ENCODE measurements at places on chromosomes 7 and 10. TPM values are rescaled to one million over a fixed set of nuclear protein-coding genes. Genes with fewer than 3 reads are reported as not detected.

- H3K27me3 ChIP-seq: no peaks in the 10 kb centered on the region
- no peak overlapping the region for H3K4me3 ChIP-seq
- DNase-seq: no peak
- H3K36me3 ChIP-seq: peaks cover 4% of the 10 kb centered on the region
- no peak overlapping the region for H3K27ac ChIP-seq
Measured at GRCh38 chr10:68516766-68517165, 10.6 kb downstream of the SLC25A16 start.

DNA sequence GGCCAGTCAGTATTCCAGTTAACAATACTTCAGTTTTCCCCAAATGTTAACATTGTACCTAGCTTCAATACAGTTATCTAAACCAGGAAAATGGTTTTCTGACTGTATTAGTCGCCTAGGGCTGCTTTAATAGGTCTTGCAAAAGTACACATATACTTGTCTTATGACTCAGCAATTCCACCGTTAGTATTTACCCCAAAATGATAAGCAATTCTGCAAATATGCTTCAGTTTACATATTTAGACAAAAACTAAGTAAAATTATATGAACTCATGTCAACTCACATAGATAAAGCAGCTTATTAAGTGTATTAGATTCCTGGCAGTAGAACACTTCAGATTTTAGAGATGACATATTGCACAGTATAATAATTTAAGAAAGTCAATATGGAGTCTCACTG is 363.3 kb downstream of the ARL4A start:
- no peak for DNase-seq
- H3K36me3 ChIP-seq: no peaks in the 10 kb centered on the region
- no peaks in the 10 kb centered on the region for H3K4me1 ChIP-seq
- no peak overlapping the region for H3K27ac ChIP-seq
- peaks cover 2% of the 10 kb centered on the region for H3K27me3 ChIP-seq

DNA sequence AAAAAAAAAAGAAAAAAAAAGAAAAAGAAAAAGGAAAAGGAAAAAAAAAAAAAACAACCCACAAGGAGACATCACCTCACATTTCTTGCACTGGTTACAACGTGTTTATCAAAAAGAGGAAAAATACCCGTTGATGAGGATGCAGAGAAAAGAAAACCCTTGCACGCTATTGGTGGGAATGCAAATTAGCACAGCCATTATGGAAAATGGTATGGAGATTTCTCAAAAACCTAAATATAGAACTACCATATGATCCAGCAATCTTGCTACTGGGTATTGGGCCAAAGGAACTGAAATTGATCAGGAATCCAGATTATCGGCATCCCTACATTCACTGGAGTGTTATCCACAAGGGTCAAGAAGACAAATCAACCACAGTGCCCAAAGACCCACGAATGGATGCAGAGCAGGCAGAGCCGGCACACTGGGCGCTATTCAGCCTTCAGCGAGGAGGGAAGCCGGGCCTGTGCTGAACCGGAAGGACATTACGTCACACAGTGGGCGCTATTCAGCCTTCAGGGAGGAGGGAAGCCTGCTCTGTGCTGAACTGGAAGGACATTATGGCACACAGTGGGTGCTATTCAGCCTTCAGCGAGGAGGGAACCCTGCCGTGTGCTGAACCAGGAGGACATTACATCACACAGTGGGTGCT is 258.7 kb downstream of the ZMYND11 start:
- H3K27ac ChIP-seq: no peak overlapping the region
- DNase-seq: no peak
- no peak overlapping the region for H3K4me3 ChIP-seq
- peaks cover 1% of the 10 kb centered on the region for H3K36me3 ChIP-seq
- H3K27me3 ChIP-seq: no peaks in the 10 kb centered on the region

DNA sequence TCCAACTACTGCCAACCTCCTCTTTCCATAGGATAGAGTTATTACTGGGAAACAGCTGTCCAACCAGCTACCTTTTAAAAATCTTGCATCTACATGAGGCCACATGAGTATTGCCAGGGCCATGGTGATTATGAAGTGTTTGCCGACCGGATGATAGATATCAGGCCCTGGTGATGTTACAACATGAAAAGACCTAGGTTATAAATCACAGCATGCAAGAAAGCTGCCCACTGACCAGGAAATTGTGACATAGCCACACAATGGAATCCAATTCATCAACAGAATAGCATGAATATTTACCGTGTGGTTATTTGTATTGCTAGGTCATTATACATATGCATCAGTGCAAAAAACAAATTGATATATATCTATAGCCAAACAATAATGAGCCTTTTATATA is 517.0 kb downstream of the INHBA start:
- no peaks in the 10 kb centered on the region for H3K27me3 ChIP-seq
- H3K27ac ChIP-seq: no peak overlapping the region
- H3K4me1 ChIP-seq: no peaks in the 10 kb centered on the region
- no peaks in the 10 kb centered on the region for H3K36me3 ChIP-seq
- H3K4me3 ChIP-seq: no peak overlapping the region

DNA sequence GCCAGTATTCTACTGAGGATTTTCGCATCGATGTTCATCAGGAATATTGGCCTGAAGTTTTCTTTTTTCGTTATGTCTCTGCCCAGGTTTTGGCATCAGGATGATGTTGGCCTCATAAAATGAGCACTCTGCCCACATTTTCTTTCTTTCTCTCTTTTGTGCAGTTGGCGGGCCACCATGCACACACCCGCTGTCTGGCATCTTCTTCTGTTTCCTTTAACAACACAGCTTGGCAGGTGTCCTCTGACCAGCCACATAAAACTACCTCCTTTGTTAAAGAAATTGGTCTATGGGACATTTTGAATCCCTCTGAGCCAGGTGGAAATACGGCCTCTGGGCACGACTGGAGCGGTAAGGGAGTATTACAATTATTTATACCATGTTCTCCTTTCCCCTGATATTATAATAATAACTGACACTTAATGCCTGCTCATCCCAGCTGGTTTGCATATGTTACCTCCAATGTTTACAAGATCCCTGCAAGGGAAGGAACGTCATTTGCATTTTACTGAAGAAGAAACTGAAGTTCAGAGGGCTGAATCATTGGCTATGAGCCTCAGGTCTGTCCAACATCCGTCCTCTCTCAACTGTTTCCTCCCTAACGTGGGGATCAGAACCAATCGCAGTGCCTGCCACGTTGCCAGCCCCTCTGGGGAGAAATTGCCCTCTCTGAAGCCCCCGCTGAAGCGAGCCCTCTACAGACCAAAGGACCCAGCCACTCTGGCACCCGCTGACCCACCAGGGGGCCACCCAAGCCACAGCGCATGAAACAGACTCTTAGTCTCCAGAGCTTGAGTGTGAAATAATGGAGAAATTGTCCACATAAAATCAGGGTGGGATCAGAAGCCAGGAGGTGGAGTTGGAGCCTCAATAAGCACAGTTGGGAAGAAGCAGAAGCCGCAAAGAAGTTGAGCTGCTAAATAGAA is 125.0 kb upstream of the FOXK1 start:
- no peak for DNase-seq
- H3K4me1 ChIP-seq: no peaks in the 10 kb centered on the region
- H3K27ac ChIP-seq: no peak overlapping the region
- peaks cover 21% of the 10 kb centered on the region for H3K27me3 ChIP-seq
- no peaks in the 10 kb centered on the region for H3K36me3 ChIP-seq

DNA sequence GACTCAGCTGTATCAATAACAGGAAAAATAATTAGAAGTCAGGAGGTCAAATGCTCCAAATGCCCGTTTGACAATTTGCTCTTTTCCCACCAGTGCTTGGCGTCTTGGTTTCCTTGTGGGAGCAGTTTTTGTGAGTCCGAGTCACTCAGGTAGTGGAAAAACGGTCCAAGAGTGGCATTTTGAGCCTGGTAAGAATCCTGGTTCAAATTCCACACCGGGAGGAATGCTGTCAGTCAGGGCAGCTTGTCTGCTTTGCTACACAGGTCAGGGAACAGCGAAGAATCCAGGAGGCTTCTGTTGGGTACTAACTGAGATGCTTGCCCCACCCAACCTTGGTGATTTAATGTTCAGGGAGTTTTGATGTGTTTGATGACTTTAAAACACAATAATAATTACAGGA is 209.5 kb downstream of the HERPUD2 start:
- H3K4me3 ChIP-seq: no peak overlapping the region
- H3K36me3 ChIP-seq: no peaks in the 10 kb centered on the region
- H3K27ac ChIP-seq: no peak overlapping the region
- H3K27me3 ChIP-seq: peaks cover 5% of the 10 kb centered on the region
- DNase-seq: no peak

Gene NCOA4
- total RNA-seq: 79.9 TPM

Gene RAB19
- total RNA-seq: 14.5 TPM

DNA sequence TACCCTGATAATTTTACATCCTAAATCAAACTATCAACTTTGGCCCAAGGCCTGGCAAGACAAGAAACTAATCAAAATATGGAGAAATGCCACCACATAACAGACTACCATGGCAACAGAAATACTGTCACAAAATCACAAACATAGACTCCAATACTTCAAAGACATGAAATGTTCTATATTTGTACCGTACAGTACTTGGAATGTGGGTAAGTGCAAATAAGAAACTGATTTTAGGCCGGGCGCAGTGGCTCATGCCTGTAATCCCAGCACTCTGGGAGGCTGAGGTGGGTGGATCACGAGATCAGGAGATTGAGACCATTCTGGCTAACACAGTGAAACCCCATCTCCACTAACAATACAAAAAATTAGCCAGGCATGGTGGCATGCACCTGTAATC is 9.2 kb downstream of the TNPO3 start:
- H3K36me3 ChIP-seq: peaks cover 23% of the 10 kb centered on the region
- H3K4me1 ChIP-seq: peaks cover 83% of the 10 kb centered on the region
- H3K4me3 ChIP-seq: no peak overlapping the region
- no peaks in the 10 kb centered on the region for H3K27me3 ChIP-seq

DNA sequence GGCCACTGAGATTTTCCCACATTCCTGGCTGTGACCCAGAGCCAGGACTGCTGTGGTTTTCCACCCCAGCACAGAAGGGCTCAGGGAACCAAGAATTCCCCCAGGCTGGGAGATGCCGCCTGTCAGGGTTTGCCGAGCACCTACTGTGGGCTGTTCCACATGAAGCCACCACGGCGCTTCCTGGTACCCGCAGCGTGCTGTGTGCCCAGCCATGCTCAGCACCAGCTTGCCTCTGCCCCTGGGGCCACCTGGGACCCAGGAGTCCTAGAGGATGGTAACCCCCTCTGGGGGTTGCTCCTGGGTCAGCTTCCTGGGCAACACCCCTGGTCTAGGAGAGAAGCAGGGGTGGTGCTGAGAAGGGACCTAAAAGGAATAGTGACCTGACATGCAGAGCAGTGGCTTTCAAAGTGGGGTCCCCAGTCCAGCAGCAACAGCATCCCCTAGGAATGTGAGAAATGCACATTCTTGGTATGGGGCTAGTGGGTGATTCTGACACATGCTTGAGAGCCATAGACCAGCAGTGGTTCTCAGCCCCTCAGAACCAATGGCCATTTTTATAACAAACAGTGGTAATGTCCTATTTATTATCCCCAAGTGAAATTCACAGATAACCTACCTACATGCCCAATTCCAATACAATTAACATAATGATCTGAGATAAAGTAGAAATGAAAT is 53.4 kb downstream of the TSPAN15 start:
- H3K27me3 ChIP-seq: no peaks in the 10 kb centered on the region
- no peak overlapping the region for H3K4me3 ChIP-seq
- H3K27ac ChIP-seq: no peak overlapping the region
- DNase-seq: no peak
- no peaks in the 10 kb centered on the region for H3K36me3 ChIP-seq
- peaks cover 10% of the 10 kb centered on the region for H3K4me1 ChIP-seq

- DNase-seq: no peak
- H3K27ac ChIP-seq: no peak overlapping the region
- no peaks in the 10 kb centered on the region for H3K36me3 ChIP-seq
- H3K4me1 ChIP-seq: no peaks in the 10 kb centered on the region
Measured at GRCh38 chr7:116097365-116098009, 66.9 kb upstream of the TFEC start.

- no peaks in the 10 kb centered on the region for H3K36me3 ChIP-seq
- H3K4me1 ChIP-seq: peaks cover 2% of the 10 kb centered on the region
- no peak for DNase-seq
- H3K27ac ChIP-seq: no peak overlapping the region
Measured at GRCh38 chr10:131656009-131656408, 244.8 kb upstream of the PPP2R2D start.

GRCh38 chr10:85490431-85490830 is 876.2 kb downstream of the GRID1 start:
- H3K27me3 ChIP-seq: peaks cover 7% of the 10 kb centered on the region
- no peak for DNase-seq
- H3K4me1 ChIP-seq: no peaks in the 10 kb centered on the region
- H3K36me3 ChIP-seq: no peaks in the 10 kb centered on the region
- no peak overlapping the region for H3K4me3 ChIP-seq

DNA sequence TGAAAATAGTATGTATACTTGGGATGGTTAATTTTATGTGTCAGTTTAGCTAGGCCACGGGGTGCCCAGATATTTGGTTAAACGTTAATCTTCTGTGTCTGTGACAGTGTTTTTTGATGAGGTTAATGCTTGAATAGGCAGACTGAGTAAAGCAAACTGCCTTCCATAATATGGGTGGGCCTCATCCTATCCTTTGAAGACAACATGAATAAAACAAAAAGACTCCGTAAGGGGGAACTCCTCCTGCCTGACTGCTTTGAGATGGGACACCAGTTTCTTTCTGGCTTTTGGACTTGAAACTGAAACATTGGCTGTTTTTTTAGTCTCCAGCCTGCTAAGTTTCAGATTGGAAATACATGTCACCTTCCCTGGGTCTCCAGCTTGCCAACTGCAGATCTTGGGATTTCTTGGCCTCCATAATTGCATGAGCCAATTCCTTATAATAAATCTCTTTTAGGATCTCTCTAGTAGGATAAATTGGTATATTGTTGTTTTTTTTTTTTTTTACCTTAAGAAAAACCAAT is 59.9 kb upstream of the GLCCI1 start:
- H3K36me3 ChIP-seq: no peaks in the 10 kb centered on the region
- no peaks in the 10 kb centered on the region for H3K4me1 ChIP-seq
- H3K27me3 ChIP-seq: no peaks in the 10 kb centered on the region
- no peak overlapping the region for H3K4me3 ChIP-seq

DNA sequence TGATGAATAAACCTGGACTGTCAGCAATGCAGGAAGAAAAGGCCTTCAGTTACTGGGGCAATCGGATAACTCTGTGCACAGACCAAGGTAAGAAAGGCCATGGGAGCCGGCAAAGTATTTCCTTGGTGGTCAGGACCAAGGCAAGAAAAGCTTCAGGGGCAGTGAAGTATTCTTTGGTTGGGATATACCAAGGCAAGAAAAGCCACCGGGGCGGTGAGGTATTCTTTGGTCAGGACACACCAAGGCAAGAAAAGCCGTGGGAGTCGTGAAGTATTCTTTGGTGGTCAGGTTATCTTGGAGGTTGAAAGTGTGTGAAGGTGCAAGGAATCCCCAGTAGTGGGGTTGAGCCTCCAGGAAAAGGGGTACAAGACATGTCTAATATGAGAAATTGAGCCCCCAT is 295.0 kb upstream of the GALNT17 start:
- peaks cover under 1% of the 10 kb centered on the region for H3K36me3 ChIP-seq
- no peak for DNase-seq
- no peaks in the 10 kb centered on the region for H3K4me1 ChIP-seq
- H3K27ac ChIP-seq: no peak overlapping the region
- H3K27me3 ChIP-seq: no peaks in the 10 kb centered on the region
- no peak overlapping the region for H3K4me3 ChIP-seq

GRCh38 chr10:130747946-130748345 is 563.6 kb downstream of the TCERG1L start:
- H3K27ac ChIP-seq: no peak overlapping the region
- no peak for DNase-seq
- no peaks in the 10 kb centered on the region for H3K36me3 ChIP-seq
- H3K4me1 ChIP-seq: no peaks in the 10 kb centered on the region

- no peaks in the 10 kb centered on the region for H3K36me3 ChIP-seq
- H3K27me3 ChIP-seq: no peaks in the 10 kb centered on the region
- no peak for DNase-seq
- no peak overlapping the region for H3K27ac ChIP-seq
Measured at GRCh38 chr7:132158166-132158565, 418.1 kb downstream of the PLXNA4 start.

Data from activated CD4-positive, alpha-beta memory T cell treated with anti-CD3 and anti-CD28 coated beads for 36 hours (primary cell).